Activated naive CD8-positive, alpha-beta T cell treated with anti-CD3 and anti-CD28 coated beads, Interleukin-2, amount 10 ng/mL, durations not matched to agents 7 days and 5 days (primary cell): ENCODE measurements at places on chromosomes 1 and 21. TPM values are rescaled to one million over a fixed set of nuclear protein-coding genes. Genes with fewer than 3 reads are reported as not detected.

Gene IL12RB2
- 14.5 TPM for total RNA-seq

Gene CR1
- 12.2 TPM for total RNA-seq

GRCh38 chr1:78408810-78409209, 82.0 kb upstream of the PTGFR start:
- no peak for DNase-seq

GRCh38 chr1:41754540-41754939, 164.2 kb downstream of the HIVEP3 start:
- DNase-seq, result no peak

GRCh38 chr1:45200906-45201500, 5.4 kb downstream of the ZSWIM5 start:
- DNase-seq, result no peak

GRCh38 chr1:47325528-47325927, 8.1 kb upstream of the CMPK1 start:
- DNase-seq, result no peak

DNA sequence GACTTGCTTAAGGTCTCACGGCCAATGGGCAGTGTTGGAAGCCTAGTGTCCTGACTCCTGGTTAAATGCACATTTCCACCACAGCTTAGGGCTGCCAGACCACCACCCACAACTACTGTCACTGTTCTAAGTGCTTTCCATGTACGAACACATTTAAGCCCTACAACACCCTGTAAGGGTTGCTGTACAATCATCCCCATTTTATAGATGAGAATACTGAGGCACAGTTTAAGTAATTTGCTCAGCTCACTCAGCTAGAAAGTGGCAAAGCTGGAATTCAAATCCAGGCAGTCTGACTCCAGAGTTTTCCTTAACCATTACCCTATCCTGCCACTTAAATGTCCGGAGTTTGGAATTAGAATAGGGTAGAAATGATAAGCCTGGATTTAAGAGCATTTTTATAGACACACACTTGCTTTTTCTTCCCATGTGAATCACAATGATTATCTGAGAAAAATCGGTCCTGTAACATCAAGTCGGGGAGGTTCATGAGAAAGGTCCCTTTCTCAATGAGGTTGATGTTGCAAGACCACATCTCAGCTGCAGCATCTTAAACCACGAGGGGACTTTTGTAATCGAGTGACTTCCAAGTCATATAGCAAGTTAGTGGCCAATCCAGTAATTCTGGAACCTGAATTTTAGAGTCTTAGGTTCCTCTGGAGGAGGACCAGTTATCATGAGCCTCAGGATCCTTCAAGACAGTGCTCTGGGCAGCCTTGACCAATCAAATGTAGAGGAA, 8.6 kb downstream of the E2F2 start:
- DNase-seq, result no peak

DNA sequence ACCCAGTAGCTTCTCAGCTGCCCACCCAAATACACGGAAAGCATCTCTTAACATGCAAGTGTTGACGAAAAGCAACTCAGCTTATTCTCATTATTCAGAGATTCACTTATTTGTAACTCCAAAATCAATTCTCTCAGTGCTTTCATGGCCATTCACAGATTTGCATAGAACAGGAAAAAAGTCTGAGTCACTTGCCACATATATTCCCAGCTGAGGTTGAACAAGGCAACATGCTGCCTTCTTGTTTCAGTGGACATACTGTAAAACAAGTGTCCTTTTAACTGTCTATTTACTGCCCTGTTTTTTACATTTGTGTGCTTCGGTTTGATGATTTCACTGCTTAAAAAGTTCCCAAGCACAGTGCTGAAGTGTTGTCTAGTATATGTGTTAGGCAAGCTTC, 273.0 kb downstream of the LTN1 start:
- DNase-seq, result no peak
